ENCODE measurements at places on chromosomes 5 and 9.
A peak's percentile ranks its signal among the peaks of the same experiment; 100 is the strongest.

DNA sequence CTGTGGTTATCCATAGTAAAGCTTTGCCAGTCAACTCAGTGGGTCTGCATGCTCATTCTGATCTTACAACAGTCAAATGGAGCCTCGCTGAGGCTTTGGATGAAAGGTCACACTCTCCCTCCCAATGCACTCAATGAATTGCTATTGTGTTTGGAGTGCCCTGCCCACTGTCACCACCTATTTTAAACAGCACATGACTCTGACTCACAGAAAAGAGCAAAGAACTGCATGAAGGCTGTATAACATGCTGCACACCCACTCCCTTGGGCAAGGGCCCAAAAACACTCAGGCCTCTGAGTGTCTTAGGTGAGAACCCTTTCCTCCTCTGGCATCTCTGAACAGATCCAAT, 118.7 kb upstream of the CCDC112 start:
- ATAC-seq: peak; percentile 72

DNA sequence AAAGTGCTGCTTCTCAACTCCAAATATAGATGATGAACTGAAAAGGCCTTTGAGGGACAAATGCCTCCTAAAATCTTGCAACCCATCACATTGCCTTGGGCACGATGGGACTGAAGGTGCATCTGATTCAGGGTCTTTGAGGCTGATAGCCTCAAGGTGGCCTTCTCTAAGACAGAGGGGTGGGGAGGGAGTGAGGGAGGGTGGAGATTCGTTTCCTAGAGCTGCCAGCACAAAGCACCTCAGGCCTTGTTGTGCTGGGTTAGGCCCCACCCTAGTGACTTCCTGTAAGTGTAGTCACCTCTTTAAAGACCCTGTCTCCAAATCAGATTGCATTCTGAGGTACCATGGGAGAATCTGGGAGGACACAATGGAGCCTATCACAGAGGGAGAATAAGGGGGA, 57.1 kb downstream of the BARX1 start:
- ATAC-seq: no peak

- ATAC-seq: no peak
These were observed 26.4 kb downstream of the ERAP1 start for GRCh38 chr5:96781031-96781971.

DNA sequence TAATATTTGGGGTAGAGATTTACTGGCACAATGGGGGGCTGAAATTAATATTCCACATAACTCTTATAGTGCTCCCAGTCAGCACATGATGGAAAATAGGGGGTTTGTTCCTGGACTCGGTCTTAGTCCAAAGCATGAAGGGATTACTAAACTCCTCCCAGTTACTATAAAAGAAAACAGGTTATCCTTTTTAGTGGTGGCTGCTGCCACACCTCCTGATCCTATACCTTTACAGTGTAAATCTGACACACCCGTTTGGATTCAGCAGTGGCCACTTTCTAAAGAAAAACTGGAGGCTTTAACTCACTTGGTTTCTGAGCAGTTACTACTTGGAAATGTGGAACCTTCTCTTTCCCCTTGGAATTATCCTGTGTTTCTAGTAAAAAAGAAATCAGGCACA, 572.9 kb upstream of the PTGER4 start:
- ATAC-seq: no peak

DNA sequence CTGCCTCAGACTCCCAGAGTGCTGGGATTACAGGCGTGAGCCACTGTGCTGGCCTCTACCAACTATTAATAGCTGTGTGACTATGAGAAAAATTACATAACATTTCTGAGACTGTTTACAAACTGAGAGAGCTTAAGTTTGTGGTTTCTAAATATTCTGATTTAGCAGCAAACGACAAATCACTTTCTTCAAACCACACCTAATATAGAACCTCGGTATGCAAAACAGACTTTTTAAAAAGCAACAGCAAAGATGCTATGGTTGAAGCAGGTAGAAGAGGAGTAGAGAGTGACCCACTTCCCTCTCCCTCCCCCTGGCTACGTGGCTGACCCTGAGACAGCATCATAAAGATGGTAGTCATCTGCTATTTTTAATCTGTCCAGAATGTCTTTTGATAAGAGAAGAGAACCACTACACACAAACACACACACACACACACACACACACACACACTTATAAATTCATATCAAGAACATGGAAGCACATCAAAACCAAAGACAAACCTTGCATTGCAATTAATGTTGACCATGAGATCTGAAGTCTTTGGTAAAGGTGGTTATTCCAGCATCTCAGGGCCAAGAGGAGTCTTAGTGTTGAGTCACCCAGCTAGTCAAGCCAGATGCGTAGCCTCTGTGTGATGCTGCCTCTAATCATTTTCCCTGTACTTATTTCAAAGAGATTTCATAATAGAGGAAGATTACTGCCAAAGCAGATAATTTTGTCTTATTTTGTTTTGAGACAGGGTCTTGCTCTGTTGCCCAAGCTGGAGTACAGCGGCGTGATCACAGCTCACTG, 58.1 kb upstream of the TMEM215 start:
- ATAC-seq: no peak

DNA sequence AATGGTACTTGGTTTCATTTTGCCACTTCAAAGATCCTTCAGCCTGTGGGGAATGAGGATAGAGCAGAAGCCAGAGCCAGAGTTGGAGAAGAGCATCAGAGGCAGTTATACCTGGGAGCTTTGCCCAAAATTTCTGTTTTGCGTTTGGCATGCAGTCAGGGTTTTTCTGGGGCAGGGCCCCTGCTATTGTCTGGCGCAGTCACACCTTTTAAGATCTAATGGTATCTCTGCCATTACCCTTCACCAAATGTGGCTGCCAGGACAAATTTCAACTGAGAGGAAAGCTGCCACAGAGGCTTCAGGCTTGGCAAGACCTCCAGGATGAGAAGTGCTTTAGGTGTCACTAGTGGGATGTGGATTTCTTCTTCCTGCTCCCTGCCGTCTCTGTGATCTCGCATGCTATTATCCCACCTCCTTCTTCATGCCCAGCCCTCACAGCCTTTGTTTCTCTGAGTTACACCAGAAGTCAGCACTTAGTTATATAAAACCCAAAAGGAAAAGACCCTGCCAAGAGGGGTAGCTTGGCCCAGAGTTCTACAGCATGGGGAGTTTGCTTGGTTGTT, 357.0 kb downstream of the TLE4 start:
- no peak for ATAC-seq

- no peak for ATAC-seq
These were observed 4.4 kb upstream of the GLIPR2 start for GRCh38 chr9:36132086-36132485.

DNA sequence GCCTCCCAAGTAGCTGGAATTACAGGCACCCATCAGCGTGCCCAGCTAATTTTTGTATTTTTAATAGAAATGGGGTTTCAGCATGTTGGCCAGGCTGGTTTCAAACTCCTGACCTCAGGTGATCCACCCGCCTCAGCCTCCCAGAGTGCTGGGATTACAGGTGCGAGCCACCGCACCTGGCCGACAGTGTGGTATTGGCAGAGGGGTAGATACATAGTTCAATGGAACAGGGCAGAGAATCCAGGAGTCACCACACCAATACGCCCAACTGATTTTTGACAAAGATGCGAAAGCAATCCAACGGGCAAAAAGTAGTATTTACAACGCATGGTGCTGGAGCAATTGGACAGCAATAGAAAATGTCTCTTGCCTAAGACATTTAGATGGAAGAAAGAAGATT, 164.0 kb upstream of the PPP1R26 start:
- ATAC-seq: no peak

DNA sequence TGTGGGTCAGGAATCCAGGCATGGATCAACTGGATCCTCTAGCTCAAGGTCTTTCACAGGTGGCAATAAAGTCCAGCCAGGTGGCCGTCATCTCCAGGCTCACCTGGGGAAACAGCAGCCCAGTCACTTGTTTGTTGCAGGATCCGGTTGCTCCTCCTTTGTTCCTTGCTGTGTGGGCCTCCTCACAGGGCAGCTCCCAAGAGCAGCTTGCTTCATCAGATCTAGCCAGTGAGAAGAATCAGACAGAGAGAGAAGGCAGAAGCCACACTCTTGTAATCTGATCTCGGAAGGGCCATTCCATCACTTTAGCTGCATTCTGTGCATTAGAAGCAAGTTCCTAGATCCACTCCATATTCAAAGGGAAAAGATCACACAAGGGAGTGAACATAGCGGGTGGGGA, 3.2 kb upstream of the HSD17B3 start:
- ATAC-seq: no peak

- peak; percentile 87 for ATAC-seq
These were observed 50.7 kb downstream of the P4HA2 start for GRCh38 chr5:132176987-132177386.

- ATAC-seq: no peak
These were observed 32.0 kb downstream of the PLAC8L1 start for GRCh38 chr5:146073239-146073900.
